ENCODE measurements at places on chromosomes 6 and 20.

DNA sequence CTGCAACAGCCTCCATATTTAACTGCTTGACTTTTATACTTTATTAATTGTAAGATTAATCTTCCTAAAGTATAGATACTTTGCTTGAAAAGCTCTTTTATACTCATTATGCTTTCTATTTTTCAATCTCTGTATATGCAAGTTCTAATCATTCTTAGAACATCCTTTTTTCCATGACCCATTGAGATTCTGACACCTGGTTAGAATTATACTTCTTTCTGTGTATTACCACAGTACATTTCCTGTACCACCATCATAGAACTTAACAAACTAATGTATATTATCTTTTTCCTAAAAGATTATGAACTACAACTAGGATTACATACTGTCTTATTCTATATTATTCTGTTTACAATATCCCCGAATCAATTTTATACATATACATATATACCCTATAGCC, 13.5 kb downstream of the SERINC1 start:
- no peak for DNase-seq

DNA sequence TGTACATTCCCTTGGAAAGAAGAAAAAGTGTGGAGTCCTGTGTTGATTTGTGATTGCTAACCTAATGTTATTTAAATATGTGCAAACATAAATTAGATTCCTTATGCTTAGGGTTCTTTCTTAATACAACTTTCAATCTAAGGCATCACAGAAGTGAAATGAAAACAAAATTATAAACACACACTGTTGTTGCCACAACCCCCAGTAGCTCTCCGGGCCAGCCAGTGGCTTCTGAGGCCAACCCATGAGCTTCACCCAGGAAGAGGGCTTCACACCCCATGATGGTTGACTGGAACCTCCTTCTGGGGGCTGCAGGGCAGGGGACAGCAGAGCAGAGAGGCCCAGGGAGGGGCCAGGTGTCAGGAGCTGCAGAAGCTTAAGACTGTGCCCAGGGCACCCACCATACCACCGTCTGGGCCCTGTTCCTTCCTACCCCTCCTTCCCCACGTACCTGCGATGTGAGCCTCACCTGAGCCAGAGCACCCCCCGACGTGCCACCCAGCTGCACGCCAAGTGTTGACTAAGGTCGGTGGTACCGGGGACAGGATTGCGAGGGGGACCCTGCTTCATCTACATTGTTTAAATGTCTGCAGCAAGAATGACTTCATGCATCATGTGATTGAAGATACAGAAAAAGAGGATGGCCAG, 110.5 kb downstream of the FAM120B start:
- DNase-seq, result no peak

DNA sequence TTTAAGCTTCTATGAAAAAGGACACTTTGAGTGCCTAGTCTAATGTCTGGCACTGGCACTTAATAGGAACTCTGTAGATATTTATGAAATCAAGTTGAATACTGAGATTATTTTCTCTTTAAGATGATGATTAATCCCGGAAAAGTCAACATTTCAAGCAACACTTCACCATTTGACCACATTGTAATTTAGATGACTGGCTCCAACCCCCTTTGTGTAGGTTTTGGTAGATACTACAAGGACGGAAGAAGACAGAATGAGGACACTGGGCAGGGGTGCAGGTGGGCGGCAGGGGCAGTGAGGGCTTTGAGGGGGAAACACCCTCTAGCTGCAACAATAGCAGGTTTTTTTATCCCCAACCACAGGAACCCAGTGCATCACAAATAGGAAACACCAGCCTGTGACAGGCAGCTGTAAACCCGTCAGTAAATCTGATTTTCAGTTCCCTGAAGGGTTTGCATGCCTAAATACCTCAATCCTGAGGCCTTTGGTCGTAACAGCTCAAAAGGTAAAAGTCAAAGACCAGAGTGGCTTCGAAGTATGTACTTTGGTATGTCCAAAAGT, 4.6 kb downstream of the DTNBP1 start:
- DNase-seq, result no peak

- DNase-seq, result no peak
Measured at GRCh38 chr20:3658716-3659491, 4.3 kb downstream of the GFRA4 start.

- DNase-seq, result no peak
Measured at GRCh38 chr6:14922706-14923460, 323.0 kb upstream of the JARID2 start.

- DNase-seq, result no peak
Measured at GRCh38 chr6:146962329-146962728, 241.9 kb upstream of the STXBP5 start.

- no peak for DNase-seq
Measured at GRCh38 chr20:49704932-49705336, 8.7 kb downstream of the B4GALT5 start.

GRCh38 chr20:48523191-48523995, 304.4 kb downstream of the PREX1 start:
- peak; percentile 66 for DNase-seq

GRCh38 chr6:147538821-147539220, 30.3 kb downstream of the SAMD5 start:
- no peak for DNase-seq

DNA sequence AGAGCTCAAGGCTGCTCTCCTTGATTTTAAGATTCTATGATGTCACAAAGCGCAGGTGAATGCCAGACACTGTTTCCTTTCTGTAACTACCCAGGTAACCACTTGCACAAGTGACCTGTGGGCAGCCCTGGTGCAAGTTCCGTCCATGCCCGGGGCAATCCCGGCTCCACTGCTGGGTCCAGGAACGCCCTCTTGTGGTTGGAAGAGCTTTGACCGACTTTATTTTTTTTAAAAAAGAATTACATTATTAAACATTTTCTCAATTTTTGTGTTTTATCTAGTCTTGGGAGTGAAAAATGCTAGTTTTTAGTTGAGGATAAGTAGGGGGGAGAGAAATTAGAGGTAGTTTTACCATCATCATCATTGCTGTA, 695.2 kb downstream of the QKI start:
- peak; percentile 57 for DNase-seq

DNA sequence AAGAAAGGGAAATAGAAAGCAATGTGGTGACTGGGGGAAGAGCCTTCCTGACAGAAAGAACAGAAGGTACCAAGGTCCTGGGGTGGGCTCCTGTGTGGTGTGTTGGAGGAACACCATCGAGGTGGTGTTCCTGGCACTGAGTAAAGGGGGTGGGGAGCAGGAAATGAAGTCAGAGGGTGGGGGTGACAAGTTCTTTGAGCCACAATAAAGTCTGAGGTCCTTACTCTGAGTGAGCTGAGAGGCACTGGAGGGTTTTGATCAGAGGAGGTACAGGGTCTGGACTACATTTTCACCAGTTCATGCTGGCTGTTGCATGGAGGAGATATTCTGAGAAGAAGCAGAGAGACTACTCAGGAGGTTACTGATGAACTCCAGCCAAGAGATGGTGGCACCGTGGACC, 198.2 kb downstream of the GMPR start:
- no peak for DNase-seq

DNA sequence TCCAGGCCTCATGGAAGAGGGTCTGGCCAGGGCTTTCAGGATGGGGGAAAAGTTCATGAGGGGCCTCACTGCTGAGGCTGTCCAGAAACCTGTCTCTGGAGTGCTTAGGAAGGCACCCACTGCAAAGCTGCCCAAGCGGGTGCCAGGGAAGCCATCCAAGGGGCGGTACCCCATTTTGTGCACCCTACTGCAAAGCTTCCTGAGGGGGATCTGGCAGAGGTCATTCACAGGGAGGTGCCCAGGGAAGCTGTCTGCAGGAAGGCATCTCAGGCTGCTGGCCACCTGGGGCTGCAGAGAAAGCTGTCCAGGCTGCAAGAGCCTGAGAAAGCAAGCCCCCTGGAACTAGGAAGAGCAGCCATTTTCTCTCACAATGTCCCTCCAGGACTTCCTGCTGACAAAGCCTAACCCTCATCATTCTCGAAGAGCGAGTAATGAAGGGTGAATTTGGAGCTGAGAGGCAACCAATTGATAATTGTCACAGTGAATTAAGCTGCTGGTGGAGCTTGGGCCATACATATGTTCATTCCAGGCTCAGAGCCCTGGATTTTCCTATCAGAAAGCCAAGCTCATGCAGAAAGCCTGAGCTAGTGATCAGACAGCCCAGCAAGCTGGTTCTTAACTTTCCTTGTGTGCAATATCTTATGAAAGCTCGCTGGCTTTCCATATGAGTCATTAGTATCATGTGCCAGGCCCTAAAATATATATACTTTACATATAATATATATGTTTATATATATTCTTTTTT, 62.2 kb upstream of the SLC22A16 start:
- DNase-seq, result no peak

- peak; percentile 17 for DNase-seq
Measured at GRCh38 chr20:58017970-58018530, 210.4 kb downstream of the ANKRD60 start.

- peak; percentile 77 for DNase-seq
Measured at GRCh38 chr6:129766959-129767728, 57.2 kb upstream of the ARHGAP18 start.

DNA sequence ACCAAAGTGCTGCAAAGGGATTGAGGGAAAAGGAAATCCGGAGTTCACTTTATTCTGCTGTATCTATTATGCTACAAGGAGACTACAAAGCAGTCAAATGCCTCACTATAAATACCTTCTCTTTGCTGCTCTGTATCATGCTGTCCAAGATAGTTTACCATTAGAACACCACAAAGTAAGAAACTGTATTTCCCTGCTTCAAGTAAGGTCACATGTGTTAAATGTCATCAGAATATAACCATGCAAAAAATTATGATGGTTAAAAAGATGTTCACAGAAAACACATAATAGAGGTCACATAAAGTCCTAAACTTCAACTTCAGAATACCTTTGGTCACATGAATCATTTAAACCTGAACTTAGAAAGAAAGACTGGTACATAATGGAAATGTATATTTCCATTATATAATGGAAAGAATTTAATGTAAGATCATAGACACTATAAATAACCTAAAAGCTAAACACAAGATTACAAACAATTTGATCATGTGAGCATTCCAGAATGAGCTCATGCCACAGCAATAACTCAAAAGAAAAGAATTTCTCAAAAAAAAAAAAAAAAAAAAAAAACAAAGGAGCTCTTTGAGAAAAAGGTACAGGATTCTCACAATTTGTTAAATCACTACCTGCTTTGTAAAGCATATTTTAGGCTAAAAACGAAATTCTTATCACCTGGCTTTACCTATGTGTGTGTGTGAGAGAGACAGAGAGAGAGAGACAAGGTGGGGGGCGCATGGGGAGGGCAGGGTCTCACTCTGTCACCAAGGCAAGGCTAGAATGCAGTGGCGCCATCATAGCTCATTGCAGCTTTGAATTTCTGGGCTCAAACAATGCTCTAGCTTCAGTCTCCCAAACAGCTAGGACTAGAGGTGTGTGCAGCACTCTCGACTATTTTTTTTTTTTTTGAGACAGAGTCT, 58.7 kb downstream of the KIF13A start:
- no peak for DNase-seq

- DNase-seq, result no peak
Measured at GRCh38 chr20:31670371-31671228, 32.9 kb downstream of the COX4I2 start.

GRCh38 chr20:59829786-59830664, 103.4 kb downstream of the SYCP2 start:
- no peak for DNase-seq

- no peak for DNase-seq
Measured at GRCh38 chr20:32870985-32871384, 12.3 kb downstream of the EFCAB8 start.

- DNase-seq, result no peak
Measured at GRCh38 chr6:45606831-45607400, 229.2 kb upstream of the SUPT3H start.

- DNase-seq, result no peak
Measured at GRCh38 chr6:148471624-148472159, 129.1 kb downstream of the SASH1 start.

- no peak for DNase-seq
Measured at GRCh38 chr6:165220045-165220444, 89.4 kb downstream of the C6orf118 start.

- DNase-seq, result no peak
Measured at GRCh38 chr6:149031859-149032598, 285.2 kb downstream of the UST start.

GRCh38 chr6:150741633-150742200, 123.8 kb upstream of the MTHFD1L start:
- DNase-seq, result no peak

DNA sequence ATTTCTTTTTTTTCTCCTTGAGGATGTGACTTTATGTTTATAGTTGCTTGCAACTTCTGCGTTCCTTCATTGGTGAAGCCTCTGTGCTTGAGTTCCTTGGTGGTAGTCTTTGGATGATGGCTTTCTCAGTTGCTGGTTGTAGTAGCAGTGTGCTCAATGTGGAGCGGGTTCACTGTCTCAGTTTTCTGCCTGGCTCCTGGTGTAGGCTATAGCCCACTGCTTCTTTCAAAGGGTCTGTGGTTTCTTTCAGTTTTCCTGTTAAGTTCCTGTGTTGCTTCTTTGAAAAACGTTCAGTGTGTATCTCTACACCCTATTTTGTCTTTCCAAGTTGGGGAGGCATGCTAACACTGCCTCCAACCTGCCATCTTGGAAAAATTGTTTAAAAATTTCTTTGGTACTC, 33.9 kb upstream of the ZBTB24 start:
- DNase-seq, result no peak

DNA sequence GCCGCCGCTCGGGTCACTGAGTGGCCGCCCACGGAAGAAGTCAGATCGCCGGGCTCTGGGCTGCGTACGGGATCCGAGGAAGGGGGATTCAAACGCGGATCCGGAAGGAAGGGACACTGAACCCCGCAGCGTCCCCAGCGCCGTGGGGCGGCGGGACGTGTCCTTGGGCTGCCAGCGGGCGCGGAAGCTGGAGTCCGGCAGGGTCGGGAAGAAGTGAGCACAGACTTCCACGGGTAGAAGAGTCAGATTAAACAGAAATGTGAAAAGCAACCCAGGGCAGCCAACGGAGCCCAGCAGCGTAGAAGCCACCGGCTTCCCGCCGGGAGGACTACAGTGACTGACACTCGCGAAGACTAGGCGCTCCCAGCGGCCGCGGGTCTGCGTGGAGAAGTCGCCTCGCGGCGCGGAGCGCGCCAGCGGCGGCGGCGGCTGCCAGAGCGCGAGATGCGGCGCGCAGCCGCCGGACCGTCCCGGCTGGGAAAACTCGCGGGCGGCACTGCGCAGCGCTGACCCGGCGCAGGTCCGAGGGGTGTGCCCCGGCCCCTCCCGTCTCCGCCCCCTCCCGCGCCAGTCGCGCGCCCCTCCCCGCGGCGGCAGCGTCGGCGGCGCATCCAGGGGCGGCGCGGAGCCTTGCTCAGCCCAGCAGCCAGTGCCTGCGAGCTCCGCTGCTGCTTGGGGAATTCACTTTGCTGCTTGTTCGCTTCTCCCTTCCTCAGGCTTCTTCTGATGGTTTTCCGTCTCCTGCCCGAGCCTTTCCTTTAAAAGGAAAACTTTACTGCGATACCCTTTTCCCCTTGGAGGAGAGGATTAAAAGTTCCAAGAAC, at the start of gene SAMD5:
SAMD5 (plus strand) TSS at position 649 of the 824 bp plus-strand sequence. CDS start 239 bp downstream, outside the sequence.
- peak; percentile 76 for DNase-seq

Data from H9 (cell line).